Stimulated activated CD4-positive, alpha-beta T cell treated with anti-CD3 and anti-CD28 coated beads, Interleukin-15, amount 100 ng/mL, for 1 hour (primary cell): ENCODE measurements at places on chromosomes 12 and 14.
A peak's percentile ranks its signal among the peaks of the same experiment; 100 is the strongest.

DNA sequence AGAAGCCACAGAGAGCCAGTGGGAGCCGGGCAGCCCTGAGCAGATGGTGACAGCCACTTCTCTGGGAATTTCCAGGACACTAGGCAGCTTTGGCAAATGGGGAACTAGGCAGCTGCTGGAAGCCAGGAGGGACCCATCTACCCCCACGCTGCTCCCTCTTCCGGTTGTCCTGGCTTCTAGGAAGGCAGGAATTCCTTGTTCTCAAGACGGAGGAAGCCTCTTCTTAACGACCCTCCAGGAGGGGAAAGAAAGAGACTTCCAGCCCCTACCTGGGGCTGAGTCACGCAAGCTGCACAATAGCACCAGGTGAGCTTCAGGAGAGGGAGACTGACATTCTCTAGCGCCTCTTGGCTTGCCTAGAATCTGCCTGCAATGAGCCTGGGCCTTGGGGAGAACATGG lies 141.5 kb downstream of the ANO2 start:
- no peak for DNase-seq

GRCh38 chr12:116338064-116338846 lies 60.8 kb upstream of the MED13L start:
- DNase-seq, result no peak

DNA sequence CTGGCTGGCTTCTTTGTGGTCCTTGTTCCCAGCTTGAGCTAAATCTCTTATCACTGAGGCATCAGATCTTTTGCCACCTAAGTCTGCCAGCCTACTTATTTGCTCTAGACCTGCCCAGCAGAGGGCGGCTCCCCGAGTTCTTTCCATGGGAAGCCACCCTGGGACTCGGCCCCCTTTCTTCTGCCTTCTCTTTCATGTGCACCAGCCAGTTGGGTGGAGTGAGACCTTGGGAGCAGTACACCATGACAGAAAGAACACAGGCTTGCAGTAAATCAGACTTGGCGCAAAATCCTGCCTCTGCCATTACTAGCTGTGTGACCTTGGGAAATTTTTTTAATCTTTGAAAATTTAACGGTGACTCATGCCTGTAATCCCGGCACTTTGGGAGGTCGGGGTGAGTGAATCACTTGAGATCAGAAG lies 7.4 kb downstream of the SMAGP start:
- no peak for DNase-seq

DNA sequence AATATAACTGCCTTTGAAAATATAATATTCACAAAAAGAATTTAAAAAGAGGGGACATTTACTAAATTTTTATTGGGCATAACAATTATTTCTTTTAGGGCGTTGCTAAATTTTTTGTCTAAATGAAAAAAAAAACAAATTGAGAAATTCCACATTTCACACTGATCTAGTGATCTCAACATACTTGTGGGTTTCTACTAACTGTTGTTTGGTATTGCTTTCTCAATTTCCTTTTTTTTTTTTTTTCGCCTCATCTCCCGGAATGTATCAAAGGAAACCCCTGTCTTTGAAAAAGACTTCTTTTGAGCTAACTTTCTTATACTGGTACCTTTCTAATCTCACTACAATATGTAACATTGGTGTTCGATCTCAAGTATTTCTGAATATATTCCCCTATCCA lies at the start of gene CLEC4D:
CLEC4D (plus strand) TSS at position 248 of the 400 bp plus-strand sequence. CDS start 230 bp downstream, outside the sequence.
- no peak for DNase-seq

GRCh38 chr12:93844164-93844784 lies 167.1 kb downstream of the CRADD start:
- no peak for DNase-seq

DNA sequence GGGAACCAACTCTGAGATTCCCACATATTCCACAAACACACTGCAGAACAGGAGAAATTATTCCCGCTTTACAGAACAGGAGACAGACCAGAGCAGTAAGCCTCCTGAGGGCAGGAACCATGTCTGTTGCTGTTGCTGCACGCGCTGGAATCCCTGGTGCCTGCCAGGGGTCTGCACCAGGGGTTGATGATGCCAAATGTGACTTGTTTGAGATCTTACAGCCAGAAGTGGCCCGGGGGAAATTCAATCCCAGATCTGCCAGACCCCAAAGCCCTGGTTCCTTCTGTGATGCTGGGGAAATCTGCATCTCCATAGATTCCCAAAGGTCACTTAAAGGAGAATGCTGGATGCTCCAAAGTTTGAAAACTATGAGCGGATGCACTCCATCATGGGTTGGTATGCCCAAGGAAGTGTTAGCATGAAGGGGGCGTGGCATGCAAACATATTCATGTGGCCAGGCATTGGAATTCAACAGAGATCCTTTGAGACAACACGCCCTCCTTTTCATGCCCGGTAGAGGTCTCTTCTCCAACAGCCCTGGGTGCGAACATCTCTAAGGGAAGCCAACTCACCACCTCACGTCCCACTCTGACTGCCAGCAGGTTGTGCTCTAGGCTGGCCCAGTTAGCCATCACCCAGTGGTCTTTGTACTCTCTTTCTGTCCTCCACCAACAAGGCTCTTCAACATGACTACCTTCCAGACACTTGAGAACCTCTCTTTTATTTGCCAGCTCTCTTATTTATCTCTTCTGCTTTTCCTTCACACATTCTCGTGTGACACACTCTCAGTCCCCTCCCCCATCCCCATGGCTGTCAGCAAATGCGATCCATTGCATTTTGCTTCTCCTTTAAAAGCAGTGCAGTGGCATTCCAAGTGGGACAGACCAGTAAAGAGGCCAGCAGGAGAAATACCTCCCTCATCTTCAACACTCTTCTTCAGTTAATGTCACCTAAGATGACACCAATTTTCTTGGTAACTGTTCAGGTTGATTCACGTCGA lies 131.3 kb downstream of the ZFP36L1 start:
- no peak for DNase-seq

- peak; percentile 24 for DNase-seq
Measured at GRCh38 chr14:63853831-63854293, 1.1 kb downstream of the SYNE2 start.

DNA sequence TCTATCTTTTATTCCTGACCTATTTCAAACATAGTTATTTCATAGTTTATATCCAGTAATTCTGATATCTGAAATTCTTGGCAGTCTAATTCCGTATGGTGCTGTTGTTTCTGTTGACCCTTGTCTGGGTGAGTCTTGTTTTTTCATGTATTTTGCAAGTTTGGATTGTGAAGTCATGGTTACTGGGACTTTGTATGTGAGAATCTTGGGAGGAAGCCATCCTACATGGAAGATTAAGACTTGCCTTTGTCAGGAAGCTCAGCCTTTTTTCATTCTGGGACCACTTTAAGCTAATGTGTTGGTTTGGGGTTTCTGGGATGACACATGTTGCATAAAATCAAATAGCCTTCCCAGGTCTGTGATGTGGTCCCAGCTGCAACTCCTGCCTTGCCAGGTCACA lies 191.6 kb upstream of the E2F7 start:
- no peak for DNase-seq

- DNase-seq, result no peak
Measured at GRCh38 chr12:49651855-49652254, 28.5 kb downstream of the PRPF40B start.

DNA sequence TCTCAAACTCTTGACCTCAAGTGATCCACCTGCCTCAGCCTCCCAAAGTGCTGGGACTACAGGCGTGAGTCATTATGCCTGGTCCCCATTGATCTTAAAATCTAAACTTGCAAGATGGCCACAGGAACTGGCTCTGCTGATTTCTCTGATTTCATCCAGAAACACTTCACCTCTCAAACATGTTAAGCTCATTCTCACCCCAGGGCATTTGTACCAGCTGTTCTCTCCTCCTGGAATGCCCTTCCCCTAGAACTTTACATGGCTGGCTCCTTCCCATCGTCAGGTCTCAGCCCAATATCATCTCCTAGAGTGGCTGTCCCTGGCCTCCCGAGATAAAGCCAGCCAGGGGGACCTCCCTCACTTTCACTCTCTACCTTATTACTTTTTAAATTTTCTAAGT lies 5.3 kb upstream of the LRTM2 start:
- DNase-seq, result no peak

- DNase-seq, result no peak
Measured at GRCh38 chr12:75834591-75834990, 197.0 kb downstream of the PHLDA1 start.

DNA sequence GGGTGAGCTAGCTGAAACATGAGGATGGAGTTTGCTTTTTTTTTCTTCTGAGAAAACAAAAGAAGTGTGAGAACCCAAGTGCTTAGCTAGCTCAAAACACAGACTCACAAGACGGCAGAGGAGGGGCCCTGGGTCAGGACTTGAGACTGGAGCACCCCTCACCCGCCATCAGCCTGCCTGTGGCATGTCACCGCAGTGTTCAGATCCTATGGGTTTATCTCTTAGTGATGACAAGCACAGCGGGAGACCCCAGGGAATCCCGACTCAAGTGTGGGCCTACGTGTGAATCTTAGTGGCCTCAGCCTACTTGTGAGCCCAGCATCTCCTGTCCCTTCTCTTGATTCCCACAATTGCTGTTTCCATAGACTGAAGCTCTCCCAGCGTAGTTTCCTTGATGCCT lies 22.9 kb downstream of the DYRK4 start:
- DNase-seq, result no peak

GRCh38 chr14:99737451-99737951 lies 53.4 kb downstream of the CYP46A1 start:
- DNase-seq, result no peak

DNA sequence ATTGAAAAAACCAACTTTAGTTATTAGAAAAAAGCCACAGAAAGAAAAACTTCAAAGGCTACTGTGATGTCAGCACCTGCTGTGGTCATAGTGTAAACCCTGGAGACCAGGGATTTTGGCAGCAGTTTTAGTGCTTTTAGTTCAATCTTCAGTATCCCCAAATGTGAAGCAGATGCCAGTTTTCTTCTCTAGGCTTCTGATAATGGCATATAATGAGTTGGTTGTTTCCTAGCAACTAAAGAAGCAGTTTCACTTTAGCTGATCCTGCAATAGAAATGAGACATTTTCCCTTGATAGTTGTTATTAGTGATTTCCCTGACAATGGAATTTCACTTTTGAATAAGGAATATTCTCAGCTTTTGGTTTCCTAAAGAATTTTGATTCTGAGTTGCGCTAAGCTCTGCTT lies 131.2 kb downstream of the NUBPL start:
- DNase-seq, result no peak

DNA sequence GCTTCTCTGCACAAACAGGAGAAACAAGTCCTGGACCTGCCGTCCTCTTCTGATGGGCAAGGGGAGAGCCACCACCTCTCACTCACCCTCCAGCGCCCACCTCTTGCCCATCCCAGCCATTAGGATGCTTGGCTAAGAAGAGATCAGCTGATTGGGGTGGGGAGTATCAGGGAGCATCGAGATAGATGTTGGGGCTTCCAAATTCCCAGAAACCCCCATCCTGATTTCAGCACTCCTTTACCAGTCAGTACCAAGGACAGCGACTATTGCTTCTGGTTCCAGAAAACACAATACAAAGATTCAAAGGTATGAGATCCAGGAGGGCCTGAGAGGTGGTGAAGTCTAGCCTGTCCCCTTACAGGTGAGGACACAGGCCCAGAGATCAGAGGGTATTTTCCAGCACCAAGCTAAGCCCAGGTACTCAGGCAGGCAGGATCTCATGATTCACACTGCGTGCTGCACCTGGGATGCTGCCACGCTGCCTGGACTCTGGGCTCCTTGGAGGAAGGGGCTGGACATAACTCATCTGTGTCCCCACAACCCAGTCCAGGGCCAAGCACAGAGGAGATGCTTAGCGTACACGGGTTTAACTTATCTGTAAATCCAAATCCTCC lies 76.6 kb downstream of the TUNAR start:
- no peak for DNase-seq

- no peak for DNase-seq
Measured at GRCh38 chr14:68535404-68536017, 257.4 kb downstream of the ZFP36L1 start.

DNA sequence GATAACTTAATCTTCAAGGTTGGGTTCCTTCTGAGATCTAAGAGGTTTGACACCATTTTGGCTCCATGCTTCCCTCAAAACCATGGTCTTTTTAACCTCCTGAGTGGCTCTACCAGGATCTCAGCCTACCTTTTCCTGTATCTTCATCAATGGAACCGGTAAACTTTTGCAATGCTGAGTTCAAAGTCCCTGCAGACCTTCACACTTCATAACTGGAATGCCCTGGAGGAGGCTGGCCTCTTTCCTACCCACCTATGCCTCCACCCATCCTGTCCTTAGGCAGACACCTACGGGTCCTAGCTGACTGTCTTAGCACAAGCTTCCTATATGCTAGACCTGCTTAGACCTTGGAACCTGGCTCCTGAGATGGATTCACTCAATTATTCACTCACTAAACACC lies 89.5 kb upstream of the EEA1 start:
- DNase-seq, result no peak

- DNase-seq, result no peak
Measured at GRCh38 chr12:130051900-130052299, 110.4 kb upstream of the FZD10 start.

GRCh38 chr12:43882578-43883178 lies 46.8 kb downstream of the TMEM117 start:
- DNase-seq, result no peak

DNA sequence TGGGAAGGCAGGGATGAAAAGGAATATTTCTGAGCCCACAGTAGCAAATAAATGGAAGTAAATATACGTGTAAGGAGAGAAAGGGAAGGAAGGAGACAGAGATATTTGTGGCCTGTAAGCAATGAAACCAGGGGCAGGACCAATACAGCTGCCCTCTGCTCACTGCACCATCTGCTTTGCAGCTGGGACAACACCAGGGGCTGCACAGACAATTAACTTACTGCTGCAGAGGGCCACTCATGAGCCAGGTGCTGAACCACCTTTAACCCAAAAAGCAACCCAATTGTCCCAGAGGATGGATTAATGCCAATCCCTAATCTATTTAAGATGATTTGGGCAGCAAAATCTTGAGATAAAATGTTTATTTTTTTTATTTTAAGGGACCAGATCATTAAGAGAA lies 30.6 kb upstream of the TMX1 start:
- no peak for DNase-seq

- no peak for DNase-seq
Measured at GRCh38 chr14:74856366-74856765, 19.6 kb downstream of the PROX2 start.

DNA sequence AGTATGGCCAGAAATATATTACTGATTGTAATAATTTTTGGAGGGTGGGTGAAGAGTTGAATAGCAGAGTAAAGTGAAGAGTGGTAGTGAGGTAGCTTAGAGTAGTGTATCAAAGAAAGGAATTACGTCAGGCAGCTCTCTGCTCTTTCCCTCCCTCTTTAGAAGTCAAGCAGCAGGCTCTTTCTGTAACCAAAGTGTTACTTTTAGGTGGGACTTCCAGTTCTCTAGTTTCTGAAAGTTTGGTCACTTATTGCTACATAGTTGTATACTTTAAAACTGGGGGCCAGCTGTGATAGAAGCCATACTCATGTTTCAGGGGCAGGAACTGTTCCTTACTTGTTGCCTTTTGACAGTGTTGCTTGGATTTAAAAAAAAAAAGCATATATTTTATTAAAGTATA lies 30.6 kb downstream of the ATF7IP start:
- DNase-seq, result no peak

GRCh38 chr12:78863482-78864402 lies 832 bp upstream of the SYT1 start:
- DNase-seq, result no peak

GRCh38 chr12:12779529-12779928 lies 5.9 kb upstream of the APOLD1 start:
- no peak for DNase-seq

GRCh38 chr14:37428954-37429353 lies 166.1 kb downstream of the FOXA1 start:
- DNase-seq, result no peak

- DNase-seq, result no peak
Measured at GRCh38 chr12:54040148-54040494, 7.3 kb downstream of the HOXC5 start.
